ENCODE measurements at places on chromosomes 6 and 20.

DNA sequence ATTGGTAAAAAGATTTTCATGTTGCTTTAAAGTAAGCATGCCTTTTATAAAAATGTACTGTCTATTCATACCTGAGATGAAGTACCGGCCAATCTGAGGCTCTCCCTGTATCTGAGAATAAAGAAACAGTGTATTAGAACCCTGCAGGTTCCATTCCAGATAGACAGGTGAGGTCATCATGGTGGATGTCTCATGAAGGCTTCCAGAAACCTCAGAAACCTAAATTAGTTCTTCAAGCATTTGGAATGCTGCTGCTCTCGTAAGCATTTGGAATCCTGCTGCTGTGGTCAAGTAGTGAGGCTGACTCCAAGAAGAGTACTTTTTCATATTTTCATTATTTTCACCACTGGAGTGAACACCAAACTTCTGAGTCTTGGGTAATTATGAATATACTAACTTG is 642.3 kb downstream of the MAFB start:
- DNase-seq, result no peak

GRCh38 chr6:148382861-148383260 is 40.2 kb downstream of the SASH1 start:
- DNase-seq, result no peak

DNA sequence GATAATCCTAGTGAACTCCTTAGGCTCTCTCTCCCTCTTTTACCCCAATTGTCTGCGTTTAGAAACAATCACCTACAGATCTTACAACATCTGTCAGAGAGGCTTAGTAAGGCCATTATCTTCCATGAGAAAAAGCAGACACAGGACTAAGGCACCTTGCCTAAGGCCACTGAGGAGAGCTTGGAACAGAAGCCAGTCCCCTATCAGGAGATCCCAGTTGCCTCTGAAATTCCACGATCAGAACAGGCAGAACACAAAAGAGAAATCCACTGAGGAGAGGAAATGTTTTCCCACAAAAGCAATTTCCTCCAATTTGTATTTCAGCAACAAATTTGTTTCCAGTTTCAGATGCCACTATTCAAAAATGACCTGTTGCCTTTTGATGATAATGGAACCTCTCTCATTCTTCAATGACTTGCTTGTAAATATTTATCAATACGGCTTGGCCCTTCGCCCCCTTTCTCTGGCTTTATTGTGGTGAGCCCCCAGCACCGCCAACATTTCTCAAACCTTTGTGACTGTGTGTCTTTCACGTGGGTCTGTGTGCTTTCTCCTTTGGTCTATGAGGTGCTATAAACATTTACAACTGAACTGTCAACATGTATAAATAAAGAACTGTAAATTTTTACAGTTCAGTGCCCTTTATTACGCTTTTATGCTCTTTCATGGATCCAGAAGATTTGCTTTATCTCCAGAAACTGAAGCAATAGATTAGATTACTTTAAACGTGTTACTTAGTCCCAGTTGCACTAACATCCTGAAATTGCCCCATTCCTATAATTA is 187.8 kb upstream of the PHACTR1 start:
- no peak for DNase-seq

- peak; percentile 9 for DNase-seq
Measured at GRCh38 chr6:84137989-84138575, 89.4 kb downstream of the CEP162 start.

GRCh38 chr20:5779071-5779900 is 29.1 kb downstream of the SHLD1 start:
- peak; percentile 80 for DNase-seq

DNA sequence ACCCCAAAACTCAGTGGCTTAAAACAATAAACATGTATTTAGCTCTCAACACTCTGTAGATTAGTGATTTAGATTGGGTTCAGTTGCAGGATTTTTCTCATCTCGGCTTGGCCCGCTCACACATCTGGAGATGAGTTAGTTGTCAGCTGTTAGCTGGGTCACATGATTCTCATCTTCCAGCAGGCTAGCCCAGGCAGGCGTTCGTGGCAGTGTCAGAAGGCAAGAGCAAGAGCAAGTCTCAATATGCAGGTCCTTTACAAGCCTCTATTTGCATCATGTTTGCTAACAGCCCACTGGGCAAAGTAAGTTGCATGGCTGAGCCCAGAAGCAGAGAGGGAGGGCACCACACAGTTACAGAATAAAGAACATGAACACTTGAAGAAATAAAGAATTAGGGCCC is 83.6 kb upstream of the MYLIP start:
- DNase-seq, result peak; percentile 4

DNA sequence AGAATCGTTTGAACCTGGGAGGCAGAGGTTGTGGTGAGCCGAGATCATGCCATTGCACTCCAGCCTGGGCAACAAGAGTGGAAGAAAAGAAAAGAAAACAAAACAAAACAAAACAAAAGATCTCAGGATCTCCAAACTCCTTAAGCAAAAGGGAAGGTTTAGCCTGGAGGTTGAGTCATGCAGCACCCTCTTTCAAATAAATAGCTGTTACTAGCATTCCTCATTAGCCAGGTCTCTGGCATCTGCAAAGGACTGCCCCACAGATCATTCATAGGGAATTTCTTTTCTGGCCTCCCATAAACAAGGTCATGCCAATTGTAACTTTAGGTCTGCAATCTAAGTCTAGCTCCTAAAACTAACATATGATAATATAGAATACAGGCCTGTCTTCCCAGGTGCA is 37.2 kb downstream of the EDN1 start:
- peak; percentile 73 for DNase-seq

GRCh38 chr6:16725145-16725864 is 36.0 kb downstream of the ATXN1 start:
- DNase-seq, result peak; percentile 77

DNA sequence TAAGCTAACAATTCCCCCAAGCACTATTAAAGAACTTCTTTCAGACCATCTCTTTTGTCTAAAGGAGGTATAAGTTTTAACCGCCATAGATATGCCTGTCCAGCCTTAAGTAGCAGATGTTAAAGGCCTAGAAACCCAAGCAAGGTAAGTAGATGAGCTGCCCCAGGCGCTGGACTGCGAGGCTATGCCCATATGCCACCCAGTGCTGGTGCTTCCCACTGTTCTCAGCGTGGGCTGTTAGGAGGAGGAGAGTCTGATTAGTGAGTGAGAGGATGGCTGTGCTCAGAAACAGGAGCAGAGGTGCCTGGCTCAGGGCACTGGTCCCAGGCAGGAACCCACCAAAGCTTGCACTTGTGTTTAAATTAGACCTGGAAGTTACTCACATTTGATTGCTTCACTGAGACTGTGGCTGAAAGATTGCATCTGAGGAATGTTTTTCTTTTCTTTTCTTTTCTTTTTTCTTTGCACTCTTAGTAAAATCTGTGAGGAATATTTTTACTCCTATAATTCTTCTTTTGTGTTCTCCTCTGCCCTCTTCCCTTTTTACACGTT is 32.2 kb downstream of the PRPH2 start:
- DNase-seq, result peak; percentile 30

- DNase-seq, result peak; percentile 35
Measured at GRCh38 chr6:161373905-161374451, 100.1 kb upstream of the AGPAT4 start.

GRCh38 chr6:119237177-119237715 is 112.3 kb downstream of the MAN1A1 start:
- DNase-seq, result peak; percentile 5

GRCh38 chr6:336159-337114 is 44.1 kb downstream of the DUSP22 start:
- DNase-seq, result no peak

- DNase-seq, result no peak
Measured at GRCh38 chr20:11188843-11189603, 515.2 kb upstream of the JAG1 start.

DNA sequence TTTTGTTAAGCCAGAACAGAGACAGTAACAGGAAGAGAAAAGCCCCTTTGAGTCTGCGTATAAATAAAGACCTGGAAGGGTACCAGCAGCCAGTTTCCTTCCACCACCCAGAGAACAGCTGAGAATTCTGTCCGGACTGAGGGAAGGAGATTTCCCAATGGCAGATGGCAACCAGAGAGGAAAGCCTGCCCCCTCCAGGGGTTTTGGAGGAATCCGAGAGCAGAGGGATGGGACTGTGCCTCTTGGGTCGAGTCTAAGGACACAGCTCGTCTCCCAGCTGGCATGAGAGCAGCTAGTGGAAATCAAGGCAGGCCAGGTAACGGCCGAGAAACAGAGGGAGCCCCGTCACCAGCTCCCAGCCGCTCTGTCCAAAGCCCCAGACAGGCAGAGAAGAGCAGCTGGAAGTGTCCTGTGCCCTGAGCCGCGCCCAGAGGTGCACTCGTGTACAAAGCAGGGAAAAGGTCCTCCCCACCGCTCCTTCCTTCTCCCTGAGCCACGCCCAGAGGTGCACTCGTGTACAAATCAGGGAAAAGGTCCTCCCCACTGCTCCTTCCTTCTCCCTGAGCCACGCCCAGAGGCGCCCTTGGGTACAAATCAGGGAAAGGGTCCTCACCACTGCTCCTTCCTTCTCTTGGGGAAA is 134.0 kb upstream of the SNX9 start:
- DNase-seq, result peak; percentile 27

DNA sequence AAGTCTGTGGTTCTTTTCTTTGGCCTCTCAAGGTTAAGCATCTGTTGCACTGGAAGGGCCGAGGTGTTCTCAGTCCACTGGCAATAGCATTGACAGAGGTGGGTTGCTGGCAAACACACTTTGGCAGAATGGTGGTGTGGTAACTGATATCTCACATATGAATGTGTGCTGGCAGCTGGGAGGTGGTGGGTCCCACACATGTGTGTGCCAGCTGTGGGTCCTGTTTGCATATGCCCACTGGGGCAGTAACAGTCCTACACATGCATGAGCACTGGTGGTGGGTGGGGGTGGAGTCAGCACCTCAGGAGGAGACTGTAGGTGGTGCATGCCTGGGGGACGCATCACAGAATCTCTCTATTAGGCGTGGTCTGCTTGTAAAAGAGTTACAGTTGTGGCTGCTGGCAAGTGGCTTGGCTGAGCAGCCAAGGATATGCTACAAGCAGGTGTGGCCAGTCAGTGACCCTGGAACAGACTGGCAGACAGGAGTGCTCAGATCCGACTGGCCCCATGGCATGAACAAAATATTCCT is 934.3 kb downstream of the GRIK2 start:
- DNase-seq, result no peak

DNA sequence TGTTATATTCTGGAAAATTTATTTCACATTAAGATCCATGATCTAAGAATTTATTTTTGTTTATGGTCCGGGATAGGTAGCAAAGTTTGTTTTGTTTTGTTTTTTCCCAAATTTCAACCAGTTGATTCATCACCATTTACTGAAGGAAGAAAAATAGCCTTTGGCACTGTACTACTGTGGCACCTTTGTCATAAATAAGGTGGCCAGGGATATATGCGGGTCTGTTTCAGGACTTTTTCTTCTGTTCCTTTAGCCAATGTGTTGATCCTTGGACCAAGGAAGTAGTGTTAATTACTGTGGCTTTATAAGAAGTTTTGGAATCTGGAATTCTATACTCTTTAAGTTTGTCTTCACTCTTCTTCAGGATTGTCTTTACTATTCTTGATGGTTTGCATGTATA is 171.7 kb downstream of the FAXC start:
- DNase-seq, result no peak

DNA sequence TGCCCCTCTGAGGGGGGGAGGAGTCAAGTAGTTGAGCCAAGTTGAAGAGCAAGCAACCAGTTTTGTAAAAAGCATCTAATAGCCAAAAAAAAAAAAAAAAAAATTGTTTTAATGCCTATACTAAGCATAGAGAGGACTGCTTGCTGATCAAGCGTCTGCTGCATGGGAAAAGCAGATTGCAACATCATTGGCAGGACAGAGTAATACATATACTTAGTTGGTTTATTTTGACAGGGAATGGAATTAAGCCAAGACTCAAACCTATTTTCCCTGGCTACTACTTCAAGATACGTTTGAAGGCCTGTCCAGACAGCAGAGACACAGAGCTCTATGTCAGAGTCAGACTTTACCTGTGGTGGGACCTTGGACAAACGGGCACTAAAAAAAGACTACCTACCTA is 120.5 kb downstream of the RTN4IP1 start:
- no peak for DNase-seq

- DNase-seq, result peak; percentile 62
Measured at GRCh38 chr20:48725555-48725991, 102.2 kb downstream of the PREX1 start.

GRCh38 chr6:149031201-149031858 is 284.5 kb downstream of the UST start:
- no peak for DNase-seq

GRCh38 chr6:152241013-152241766 is 396.0 kb downstream of the SYNE1 start:
- no peak for DNase-seq

DNA sequence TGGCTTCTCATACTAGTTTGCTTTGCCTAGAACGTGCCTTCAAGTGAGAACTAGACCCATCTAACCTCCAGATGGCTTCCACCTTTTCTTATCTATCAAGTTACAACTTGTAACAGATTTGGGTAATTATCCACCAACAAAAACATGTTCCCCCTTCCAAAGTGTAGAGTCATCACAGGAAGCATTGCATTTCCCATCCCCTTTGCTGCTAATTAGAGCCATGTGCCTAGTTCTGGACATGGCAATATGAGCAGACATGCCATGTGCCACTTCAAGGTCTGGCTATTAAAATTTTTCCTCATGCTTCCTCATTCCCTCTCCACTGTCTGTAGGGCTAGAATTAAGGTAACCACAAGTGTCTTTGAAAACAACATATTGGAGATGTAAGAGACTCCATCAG is 814.4 kb downstream of the TENT5A start:
- DNase-seq, result peak; percentile 72

DNA sequence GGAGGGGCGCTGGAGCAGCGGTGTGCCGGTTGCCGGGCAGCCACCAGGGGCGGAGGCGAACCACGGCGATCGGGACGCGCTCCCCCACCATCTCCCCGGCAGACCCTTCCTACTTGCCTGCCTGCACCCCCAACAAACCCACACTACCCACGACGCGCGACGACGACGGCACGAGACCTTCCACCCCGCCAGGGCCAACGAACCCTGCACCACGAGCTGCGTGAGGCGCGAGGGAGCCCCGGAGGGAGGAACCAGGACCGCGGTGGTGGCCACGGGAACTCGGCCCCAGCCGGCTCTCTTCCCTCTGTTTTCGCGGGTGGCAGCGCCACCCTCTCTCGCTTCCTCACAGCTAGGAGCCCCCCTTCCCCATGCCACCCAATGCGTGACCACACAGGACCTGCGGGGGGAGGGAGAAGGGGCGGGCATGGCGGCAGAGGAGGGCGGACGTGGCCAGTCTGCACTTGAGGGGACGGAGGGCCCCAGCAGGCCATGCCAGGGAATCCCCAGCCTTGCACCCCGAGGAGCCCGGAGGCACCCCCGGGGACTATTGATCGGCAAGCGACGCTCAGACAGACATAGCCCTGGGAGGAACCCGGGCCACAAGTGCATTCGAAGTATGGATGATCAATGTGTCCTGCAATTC is 1516.4 kb upstream of the DEFB115 start:
- no peak for DNase-seq
